ENCODE measurements at places on chromosomes 7 and 10.

DNA sequence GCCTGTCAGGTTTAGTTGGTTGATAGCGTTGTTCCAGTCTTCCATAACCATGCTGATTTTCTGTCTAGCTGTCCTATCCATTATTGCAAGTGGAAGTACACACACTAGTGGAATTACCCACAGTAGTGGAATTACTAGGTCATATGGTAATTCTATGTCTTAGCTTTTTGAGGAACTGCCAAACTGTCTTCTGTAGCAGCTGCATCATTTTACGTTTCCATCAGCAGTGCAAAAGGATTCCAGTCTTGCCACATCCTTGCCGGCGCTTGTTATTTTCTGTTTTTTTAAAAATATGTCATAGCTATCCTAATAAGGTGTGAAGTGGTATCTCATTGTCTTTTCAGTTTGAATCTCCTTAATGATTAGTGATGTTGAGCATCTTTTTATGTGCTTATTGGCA lies 17.2 kb upstream of the RHBDD2 start:
- DNase-seq: no peak

DNA sequence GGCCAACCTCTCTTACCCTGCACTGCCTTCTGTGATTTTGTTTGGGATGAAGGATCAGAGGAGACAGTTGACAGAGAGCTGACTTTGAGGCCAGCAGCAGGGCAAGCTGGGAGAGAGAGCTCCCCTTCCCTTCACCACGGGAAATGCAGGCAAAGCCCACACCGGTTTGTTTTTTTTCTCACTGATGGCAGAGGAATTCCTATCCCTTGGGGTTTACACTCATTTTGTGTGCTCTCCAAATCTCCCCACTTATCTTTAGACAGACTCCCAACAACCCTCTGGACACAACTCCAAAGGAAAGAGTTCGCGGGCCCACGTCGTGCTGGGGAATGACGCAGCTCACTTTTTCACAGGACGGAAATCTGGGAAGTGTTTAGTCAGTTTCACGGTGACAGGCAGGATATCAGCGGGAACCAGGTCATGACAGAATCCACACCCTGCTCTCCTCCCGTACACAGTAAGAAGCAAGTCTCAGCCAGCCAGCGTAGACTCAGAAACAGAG lies 68.3 kb upstream of the FAM171A1 start:
- no peak for DNase-seq

- DNase-seq: no peak
Observed at GRCh38 chr7:155449008-155449868, 8.7 kb upstream of the EN2 start.

GRCh38 chr7:27143023-27143949 lies at the start of gene HOXA5:
HOXA5 (minus strand) TSS chr7:27143681; CDS start chr7:27143607, 74 bp downstream.
- peak; percentile 74 for DNase-seq

DNA sequence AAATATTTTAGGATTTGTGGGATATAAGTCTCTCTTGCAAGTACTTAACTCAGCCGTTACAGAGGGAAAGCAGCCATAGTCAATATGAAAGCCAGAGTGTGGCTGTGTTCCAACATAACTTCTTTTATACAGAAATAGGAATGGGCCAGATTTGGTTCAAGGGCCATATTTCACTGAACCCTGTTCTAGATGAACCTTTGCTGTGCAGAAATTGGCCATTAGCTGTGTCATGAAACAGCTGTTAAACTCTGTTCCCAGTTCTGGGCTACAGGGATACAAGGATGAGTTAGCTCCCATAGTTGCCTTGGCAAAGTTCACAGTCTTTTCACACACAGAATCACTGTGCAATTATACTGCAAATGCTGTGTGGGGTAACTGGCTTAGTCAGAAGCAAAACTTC lies 213.9 kb upstream of the LRRN3 start:
- no peak for DNase-seq

DNA sequence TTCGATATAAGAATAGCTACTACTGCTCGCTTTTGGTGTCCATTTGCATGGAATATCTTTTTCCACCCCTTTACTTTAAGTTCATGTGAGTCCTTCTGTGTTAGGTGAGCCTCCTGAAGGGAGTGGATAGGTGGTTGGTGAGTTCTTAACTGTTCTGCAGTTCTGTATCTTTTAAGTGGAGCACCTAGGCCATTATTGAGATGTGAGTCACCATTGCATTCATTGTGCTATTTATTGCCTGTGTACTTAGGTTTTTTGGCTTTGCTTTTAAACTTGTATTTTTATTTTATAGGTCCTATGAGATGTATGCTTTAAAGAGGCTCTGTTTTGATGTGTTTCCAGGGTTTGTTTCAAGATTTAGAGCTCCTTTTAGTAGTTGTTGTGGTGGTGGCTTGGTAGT lies 1430.8 kb downstream of the REEP3 start:
- DNase-seq: no peak

DNA sequence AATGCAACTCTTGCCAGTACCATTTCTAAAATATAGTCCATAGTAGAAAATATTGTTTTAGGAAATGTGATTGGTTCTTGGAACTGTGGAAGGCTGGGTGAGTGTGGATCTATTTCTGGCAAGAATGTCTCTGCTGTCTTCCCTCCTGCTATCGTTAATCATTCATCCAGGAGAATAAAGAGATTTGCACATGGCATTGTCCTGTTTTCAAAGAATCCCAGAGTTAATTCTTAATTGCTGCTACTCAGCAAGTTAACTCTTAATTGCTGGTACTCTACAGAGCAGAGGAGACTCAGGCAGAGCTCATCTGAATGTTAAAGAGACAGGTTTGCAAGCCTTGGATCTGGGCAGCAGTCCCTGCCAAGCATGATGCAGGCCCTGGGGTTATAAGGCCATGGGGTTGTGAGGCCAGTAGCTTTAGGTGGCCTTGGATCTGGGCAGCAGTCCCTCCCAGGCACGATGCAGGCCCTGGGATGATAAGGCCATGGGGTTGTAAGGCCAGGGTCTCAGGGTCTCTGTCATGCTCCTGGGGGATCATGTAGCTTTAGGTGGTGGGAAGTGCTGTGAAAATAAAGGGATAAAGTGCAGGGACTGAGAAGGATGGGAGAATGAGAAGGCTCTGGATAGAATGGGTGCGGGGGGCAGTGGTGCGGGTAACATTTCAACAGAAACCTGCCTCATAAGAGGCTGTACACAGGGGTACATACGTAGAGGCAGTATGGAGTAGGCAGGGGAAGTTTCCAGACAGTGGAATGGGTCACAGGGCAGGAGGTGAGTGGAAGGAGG lies 162.3 kb downstream of the SVIL start:
- DNase-seq: no peak

DNA sequence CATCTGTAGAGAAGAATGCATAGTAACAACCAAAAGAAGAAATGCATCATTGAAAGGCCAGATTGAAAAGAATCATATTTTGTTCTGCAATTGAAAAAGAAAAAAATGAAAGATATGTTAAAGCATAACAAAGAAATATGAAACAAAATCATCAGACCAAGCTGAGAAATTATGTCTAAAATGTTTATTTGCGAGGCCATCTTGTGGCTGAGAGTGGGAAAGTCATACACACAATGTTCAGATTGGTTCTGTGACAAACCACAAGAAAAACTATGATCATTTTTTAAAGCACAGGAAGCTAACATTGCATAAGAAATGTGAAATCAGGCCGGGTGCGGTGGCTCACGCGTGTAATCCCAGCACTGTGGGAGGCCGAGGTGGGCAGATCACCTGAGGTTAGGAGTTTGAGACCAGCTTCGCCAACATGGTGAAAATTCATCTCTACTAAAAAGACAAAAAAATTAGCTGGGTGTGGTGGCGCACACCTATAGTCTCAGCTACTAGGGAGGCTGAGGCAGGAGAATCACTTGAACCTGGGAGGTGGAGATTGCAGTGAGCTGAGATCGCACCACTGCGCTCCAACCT lies 36.6 kb downstream of the ABCB5 start:
- DNase-seq: no peak

DNA sequence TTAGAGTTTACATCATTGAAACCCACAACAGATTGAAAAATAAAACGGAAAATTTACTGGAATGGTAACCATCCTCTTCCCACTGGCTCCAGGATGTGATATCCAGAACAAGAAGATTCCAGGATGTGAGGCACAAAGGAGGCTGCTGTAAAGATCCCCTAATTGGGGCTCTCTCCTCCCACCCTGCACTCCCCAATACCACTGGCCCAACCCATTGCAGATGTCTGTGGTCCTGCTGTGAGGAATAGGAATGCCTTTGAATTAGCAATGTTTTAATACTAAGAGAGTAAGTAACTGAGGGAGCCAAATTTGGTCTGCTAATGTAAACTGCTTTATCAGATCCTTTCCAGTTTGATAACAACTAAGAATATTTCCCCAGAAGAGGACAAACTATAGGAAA lies 225.9 kb upstream of the INHBA start:
- no peak for DNase-seq

- no peak for DNase-seq
Observed at GRCh38 chr10:132684164-132684891, 101.6 kb downstream of the NKX6-2 start.

- DNase-seq: no peak
Observed at GRCh38 chr10:73850863-73851461, 23.4 kb downstream of the CAMK2G start.

GRCh38 chr10:74400186-74400585 lies 249.2 kb downstream of the ADK start:
- DNase-seq: no peak

DNA sequence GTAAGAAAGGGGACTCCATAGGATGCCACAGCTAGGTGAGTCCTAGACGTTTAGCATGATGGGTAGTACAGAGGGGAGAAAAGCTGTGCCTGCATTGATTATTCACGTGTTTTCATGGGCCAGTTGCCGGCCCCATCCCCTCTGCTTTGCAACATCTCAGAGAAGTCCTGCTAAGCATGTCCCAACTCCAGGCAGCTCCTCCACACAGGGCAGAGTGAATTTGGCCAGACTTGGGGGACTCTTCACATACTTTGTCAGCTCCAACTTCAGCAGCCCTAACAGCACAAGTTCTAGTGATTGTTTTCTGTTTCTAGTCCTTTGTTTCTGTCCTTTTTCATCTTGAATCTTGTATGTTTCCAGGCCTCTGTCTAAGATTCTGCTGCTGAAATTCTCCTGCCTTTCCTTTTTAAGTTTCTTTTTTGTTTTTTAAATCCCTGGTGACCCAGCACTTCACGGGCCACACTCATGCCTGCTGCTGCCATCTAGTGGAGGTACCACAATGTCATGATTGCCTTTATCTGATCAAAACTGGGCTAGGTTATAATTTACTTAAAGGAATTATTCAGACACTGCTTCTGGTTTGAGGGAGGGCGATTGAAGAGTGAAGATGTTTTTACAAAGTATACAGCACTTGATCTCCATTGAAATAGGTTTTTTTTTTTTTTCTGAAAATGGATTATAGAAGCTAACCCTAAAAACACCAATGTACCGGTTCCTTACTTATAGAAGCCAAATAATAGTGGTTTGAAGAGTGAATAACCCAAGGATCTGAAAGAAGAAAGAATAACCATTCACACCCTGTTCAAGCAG lies 276.9 kb downstream of the CSTF2T start:
- DNase-seq: no peak

GRCh38 chr7:13984061-13984460 lies 5.4 kb downstream of the ETV1 start:
- no peak for DNase-seq

DNA sequence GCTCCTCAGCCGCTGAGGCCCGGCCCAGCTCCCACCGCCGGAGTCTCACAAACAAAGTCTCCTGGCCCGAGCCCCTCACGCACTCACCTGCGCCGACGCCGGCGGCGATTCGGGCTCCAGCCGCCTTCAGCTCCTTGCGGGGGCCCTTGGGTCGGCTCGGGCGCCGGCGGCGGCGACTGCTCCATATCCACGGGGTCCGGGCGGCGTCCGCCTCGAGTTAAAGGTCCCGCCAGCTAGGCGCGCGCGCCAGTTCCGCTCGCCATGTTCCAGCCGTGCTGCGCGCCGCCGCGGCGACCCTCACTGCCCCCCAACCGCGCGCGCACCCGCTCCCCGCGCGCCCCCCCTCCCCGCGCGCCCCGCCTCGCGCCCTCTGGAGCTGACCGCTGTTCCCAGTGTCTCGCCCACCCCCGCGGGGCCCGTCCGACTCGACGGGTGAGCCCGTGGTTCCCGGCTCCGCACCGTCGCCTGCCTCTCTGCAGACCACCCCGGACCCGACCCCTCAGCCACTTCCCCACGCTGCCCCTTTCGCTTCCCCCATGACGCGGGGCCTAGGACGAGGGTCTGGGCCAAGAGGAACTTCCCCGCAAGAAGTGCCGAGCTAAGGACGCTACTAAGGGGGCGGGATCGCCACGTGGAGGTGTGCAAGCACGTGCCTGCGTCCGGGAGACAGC lies 396.1 kb downstream of the ZNF33B start:
- DNase-seq: no peak

- no peak for DNase-seq
Observed at GRCh38 chr7:1987084-1987535, 245.6 kb downstream of the MAD1L1 start.

DNA sequence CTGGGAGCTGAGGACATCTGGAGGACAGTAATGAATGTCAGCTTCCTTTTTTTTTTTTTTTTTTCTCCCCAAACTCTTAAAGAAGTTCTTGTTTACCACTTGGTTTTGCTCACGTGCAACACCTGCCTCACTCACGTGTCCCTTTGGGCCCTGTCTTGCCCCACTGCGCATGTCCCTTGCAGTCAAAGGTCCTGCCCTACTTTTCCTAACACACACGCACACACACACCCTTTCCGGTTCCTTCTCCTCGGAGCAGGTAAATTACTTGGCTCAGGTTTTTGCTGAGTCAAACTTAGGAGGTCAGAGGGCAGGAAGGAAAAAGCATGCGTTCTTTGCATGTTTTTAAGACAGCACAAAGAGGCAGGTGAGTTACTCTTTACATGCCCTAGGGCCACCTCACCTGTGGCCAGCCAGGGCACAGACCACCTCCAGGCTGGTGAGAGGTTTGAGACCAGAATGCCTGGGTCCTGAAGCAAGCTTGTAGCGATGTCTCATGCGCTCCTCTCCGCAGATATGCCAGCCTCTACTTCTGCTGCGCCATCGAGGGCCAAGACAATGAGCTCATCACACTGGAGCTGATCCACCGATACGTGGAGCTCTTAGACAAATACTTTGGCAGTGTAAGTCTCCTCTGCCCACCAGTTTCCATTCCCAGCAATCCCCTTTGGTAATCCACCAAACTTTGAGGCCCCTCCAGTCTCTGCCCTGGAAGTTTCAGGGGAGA lies 2.8 kb downstream of the AP1S1 start:
- DNase-seq: no peak

DNA sequence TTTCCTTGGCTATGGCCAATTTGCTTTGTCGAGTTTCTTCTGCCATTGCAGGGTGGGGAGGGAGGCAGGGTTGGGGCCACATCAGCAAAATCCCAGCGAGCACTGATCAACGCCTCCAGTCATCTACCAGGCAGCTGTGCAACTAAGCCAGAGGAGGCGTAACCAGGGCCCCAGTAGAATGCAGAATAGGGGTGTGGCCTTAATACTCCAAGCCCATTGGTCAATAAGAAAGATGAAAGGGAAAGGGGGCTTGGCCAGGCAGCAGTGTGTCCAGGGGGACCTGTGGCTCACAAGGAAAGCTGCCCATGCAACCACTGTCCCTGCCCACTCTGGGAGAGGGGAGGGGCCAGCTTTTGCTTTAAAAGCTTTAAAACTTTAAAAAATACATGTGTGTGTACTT lies 21.5 kb upstream of the GGCT start:
- DNase-seq: no peak

GRCh38 chr10:114664127-114664526 lies 6.1 kb upstream of the ABLIM1 start:
- DNase-seq: no peak

Data from NCI-H1092 (cell line).